ENCODE measurements at places on chromosomes 12 and 14.

- no peak for DNase-seq
These were observed 60.9 kb downstream of the MYF5 start for GRCh38 chr12:80777587-80777986.

DNA sequence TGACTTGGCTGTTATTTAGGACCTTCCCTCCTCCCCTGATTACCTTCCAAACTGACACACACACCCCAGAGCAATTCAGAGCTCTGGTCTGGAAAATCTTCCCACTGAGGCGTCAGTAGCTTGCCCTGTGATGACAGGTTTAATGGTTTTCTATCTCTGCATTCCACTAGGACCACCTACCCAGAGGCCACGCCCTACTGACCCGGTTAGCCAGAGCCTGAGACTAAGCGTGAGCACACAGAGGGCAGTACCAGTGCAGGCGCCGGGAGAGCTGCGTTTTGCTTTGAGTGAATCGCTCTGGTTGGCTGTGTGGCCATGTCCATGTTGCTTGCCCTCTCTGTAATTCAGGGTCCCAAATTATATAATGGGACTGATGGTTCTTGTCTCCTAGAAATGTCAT, 36.2 kb upstream of the ATP2A2 start:
- no peak for DNase-seq

DNA sequence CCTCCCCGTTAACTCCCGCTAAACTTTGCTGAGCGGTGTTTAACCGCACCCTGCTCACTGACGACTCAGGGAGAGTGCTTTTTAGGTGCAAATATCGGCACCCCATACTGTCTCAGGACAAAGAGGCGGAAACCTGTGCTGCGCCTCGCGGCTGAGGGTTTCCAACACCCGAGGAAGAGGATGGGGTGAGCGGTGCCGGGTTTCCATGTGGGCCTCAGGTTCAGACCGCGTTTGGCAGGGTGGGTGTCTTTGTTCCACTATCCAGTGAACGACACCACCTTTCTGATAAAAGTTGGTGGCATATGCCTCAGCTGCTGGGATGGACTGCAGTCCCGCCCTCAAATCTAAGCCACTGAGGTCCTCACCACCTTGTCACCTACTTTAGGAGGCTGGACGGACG, 3.0 kb downstream of the RFLNA start:
- DNase-seq, result no peak

- DNase-seq, result no peak
These were observed 37.6 kb upstream of the CLIP1 start for GRCh38 chr12:122460061-122460460.

DNA sequence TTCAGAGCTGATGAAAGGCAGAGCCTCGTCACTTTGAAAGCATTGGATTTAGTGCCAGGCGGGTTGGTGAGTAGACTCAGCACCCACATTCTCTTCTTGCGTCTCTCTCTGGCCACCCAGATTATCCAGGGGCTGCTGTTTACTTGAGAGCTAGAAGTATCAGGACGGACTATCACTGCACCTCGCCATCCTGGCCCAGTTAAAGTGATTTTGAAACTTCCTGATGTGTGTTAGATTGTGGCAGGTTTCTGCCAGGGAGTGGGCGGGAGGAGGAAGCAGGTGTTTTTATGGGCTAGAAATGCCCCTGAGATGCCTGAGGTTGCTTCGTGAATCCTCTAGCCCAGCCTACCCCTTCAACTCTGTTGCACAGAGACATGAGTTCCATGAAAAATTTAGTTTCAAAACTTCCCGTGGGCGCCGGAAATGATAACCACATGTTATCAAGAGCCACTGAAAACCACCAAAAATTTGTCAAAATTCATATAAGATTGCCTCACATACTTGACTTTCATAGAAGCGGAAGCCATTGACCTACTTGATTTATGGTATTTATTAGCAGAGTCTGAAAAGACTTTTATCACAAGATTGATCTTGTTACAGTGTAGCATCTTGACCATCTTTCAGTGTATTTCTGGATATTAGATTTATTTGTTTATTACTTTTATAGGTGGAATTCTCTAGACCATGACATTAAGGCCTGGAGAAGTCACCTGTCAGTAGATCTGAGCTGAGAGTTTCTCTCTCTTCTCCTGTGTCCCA, 466.0 kb downstream of the RAD51B start:
- DNase-seq, result peak; percentile 90

- DNase-seq, result no peak
These were observed 11.2 kb downstream of the POLE start for GRCh38 chr12:132675757-132676432.

DNA sequence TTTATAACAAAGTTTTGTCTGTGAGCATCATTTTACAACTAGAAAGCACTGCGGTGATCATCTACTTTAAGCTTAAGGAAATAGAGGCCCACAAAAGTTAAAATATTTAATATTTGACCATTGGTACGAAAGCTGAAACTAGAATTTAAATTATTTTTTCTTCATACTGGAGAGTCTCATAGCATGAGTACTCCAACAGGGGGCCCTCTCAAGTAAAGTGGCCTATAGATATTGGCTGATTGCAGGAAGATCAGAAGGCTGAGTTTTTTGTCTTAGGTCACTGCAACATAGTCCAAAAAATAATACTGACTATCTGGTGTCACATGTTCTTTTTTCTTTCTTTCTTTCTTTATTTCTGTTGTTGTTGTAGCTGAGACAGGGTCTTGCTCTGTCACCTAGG, 75.3 kb upstream of the ZDHHC17 start:
- DNase-seq, result peak; percentile 61

GRCh38 chr14:32578181-32578580, 249.1 kb downstream of the AKAP6 start:
- no peak for DNase-seq

- no peak for DNase-seq
These were observed 20.5 kb downstream of the ZBTB42 start for GRCh38 chr14:104821229-104821945.

DNA sequence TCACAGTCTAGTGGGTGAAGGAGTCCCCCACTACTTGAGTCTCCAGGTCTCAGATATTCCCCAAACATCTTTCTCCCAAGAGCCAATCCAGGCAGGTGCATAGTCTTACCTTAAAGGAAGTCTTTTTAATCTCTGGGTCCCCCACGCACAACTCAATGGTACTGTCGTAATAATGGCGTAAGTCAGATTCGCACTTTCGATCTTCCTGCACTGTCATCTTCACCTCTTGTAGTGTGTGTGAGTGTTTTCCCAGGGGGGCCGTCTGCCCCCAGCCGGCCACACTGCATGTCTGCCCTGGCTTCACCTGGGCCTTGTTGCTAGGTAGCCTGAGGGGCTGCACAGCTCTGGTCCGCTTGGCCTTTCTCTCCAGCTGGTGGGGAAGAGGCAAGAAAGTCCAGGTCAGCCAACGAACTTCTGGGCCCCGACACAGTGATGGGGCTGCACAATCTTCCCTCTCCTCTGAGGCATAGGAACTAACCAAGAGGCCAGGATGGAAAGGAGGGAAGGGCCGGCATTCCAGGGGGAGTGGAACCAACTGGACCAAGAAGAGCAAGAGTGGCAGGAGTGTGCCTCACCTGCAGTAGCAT, 2.1 kb downstream of the GZMB start:
- DNase-seq, result no peak

GRCh38 chr12:99977550-99977949, 7.2 kb downstream of the ANKS1B start:
- DNase-seq, result no peak

DNA sequence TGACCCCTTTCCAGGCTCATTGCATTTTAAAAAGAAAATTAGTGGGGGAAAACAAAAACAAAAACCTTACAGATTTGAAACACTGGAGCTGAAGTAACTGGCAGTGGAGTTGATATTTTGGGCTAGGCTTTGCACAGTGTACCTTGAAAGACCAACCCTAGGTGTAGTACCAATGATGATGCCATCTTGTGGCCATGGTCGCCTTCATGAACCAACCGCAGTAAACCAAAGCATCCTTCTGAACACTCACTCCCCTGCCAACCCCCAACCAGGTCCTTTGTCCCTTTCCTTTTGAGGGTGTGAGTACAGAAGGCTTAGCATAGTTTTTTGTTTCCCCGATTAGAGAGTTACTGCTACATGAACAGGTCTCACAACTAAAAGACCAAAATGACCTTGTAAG, 5.9 kb downstream of the TOMM20L start:
- DNase-seq, result no peak

DNA sequence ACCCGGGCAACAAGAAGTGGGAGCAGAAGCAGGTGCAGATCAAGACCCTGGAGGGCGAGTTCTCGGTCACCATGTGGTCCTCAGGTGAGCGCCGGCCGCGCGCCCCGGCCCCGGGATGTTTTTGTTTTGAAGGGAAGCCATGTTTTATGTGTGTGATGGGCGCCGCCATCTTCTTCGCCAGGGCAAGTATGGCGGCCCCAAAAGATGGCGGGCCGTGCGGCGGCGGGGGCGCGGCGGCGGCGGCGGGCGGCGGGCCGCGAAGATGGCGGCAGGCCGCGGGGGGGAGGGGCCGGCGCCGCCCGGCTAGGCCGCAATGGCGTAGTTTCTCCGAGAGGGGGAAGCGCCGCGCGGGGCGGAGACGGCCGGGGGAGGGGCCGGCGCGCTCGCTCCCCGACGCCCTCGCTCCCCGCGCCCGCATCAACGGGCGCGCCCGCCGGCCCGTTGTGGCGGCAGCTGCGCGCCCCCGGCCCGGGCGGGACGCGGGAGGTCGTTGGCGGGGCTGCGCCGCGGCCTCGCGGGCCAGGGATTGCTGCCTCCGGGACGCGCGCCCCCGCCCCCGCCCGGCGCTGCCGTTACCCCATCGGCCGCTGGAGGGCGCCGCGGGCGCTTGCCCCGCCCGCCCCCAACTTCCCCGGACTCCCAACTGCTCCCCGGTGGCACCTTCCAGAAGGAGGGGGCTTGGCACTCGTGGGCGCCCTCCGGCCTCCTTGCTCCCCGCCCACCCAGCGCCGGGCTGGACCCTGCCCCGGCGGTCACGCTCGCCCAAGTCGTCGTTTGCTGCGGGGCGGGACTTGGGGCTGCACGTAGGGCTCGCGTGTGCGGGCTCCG, 1.1 kb downstream of the YY1 start:
- DNase-seq, result peak; percentile 93

DNA sequence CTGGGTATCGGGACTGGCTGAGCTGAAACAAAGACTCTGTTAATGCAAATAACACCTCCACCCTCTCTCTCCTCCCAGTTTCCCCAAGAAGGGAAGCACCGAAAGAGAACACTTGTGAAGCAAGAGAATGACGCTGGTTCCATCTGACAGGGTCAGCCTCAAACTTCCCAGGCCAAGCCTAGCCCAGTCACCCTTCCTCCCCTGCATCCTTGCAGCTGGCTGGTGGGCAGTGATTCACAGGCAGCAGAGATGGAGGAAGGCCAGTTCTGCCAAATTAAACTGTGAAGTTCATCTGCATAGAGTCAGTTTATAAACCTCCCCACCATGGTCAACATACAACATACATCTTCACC, 2.8 kb downstream of the LRRC74A start:
- no peak for DNase-seq

DNA sequence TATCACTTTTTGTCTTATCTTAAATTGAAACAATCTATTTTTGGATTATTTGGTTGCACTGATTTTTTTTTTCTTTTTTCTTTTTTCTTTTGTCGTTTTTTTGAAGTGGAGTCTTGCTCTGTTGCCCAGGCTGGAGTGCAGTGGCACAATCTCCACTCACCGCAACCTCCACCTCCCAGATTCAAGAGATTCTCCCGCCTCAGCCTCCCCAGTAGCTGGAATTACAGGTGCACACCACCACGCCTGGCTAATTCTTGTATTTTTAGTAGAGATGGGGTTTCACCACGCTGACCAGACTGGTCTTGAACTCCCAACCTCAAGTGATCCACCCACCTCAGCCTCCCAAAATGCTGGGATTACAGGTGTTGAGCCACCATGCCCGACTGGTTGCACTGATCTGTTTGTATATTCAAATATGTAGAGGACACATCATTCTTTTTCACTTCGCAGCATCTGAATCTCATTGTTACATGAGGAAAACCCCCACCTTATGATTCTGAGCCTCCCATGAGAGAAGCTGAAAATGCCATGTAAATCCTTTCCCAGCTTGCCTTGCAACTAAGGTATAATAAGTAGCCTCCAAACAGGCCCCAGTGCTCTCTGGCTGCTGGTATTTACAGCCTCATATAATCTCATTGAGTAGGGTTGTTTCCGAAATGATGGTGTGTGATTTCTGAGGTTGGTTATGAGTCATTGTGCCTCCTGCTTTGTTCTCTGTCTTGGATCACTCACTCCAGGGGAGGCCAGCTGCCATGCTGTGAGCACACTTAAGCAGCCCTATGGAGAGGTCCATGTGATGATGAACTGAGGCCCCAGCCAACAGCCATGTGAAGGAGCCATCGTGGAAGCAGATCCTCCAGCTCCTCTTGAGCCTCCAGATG, 5.2 kb upstream of the HSP90B1 start:
- no peak for DNase-seq

GRCh38 chr14:75648066-75648838, 12.4 kb downstream of the ERG28 start:
- no peak for DNase-seq

DNA sequence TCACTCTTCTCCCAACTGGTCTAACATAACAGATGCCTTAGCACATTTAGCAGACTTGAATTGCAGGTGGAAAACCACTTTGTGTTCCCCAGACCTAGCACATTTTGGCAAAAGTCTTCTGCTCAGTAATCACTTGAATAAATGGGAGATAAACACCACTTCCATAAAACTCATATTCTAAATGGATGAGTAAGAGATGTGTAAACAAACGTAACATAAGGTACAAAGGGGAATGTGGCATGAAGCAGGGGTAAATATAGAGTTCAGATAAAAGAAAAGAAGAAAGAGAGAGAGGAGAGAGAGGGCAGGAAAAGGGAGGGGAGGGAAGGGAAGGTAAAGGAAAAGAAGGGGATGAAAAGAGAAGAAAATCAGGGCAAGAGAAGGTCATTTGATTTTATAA, 17.0 kb upstream of the KERA start:
- no peak for DNase-seq

GRCh38 chr12:6555018-6555691, 687 bp downstream of the IFFO1 start:
- DNase-seq, result no peak

DNA sequence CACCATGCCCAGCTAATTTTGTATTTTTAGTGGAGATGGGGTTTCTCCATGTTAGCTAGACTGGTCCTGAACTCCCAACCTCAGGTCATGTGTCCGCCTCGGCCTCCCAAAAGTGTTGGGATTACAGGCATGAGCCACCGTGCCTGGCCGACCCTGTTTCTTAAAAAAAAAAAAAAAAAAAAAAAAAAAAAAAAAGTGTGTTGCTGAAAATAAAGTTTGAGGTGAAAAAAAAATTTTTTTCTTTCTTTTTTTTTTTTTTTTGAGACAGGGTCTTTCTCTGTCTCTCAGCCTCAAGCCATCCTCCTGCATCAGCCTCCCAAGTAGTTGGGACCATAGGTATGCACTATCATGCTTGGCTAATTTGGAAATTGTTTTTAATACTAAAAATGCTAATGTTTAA, 11.3 kb downstream of the RBM25 start:
- no peak for DNase-seq

Data from hematopoietic multipotent progenitor cell treated with erythropoietin and hydrocortisone succinate and interleukin-3 and kit ligand, for 4 days (in vitro differentiated cells).